ENCODE measurements at places on chromosomes 7 and 10. TPM values are rescaled to one million over a fixed set of nuclear protein-coding genes. Genes with fewer than 3 reads are reported as not detected.

The SHH gene
- total RNA-seq = not detected

The HOGA1 gene
- not detected for total RNA-seq

The CFAP70 gene
- total RNA-seq = 2.9 TPM

The C7orf33 gene
- total RNA-seq = not detected

The GPR15LG gene
- total RNA-seq = not detected

The NOC3L gene
- 13.1 TPM for total RNA-seq

The SLC26A3 gene
- total RNA-seq = not detected
